GM04503 (cell line): ENCODE measurements at places on chromosomes 16 and 17.
A peak's percentile ranks its signal among the peaks of the same experiment; 100 is the strongest.

GRCh38 chr16:27600381-27600780, 50.4 kb downstream of the KATNIP start:
- DNase-seq, result no peak

- DNase-seq, result no peak
Measured at GRCh38 chr17:42289611-42290181, 1.4 kb downstream of the STAT5A start.

DNA sequence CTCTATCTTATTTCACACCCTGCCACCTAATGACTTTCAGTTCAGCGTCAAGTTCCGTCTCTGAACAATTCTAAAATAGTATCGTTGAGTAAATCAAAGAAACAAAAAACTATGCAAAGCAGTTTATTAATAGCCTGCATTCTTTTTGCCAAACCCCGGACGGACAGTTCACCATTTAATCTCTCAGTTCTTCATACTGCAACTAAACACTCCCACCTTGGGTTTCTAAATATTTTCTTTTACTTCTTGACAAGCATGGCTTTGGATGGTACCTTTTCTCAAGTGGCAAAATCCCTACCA, 1.2 kb downstream of the MYH11 start:
- DNase-seq, result no peak

GRCh38 chr17:14451729-14452191, 150.9 kb downstream of the HS3ST3B1 start:
- no peak for DNase-seq

GRCh38 chr17:45705123-45706009, 78.8 kb upstream of the CRHR1 start:
- DNase-seq, result no peak

- DNase-seq, result no peak
Measured at GRCh38 chr16:4056161-4057105, 59.8 kb downstream of the ADCY9 start.

DNA sequence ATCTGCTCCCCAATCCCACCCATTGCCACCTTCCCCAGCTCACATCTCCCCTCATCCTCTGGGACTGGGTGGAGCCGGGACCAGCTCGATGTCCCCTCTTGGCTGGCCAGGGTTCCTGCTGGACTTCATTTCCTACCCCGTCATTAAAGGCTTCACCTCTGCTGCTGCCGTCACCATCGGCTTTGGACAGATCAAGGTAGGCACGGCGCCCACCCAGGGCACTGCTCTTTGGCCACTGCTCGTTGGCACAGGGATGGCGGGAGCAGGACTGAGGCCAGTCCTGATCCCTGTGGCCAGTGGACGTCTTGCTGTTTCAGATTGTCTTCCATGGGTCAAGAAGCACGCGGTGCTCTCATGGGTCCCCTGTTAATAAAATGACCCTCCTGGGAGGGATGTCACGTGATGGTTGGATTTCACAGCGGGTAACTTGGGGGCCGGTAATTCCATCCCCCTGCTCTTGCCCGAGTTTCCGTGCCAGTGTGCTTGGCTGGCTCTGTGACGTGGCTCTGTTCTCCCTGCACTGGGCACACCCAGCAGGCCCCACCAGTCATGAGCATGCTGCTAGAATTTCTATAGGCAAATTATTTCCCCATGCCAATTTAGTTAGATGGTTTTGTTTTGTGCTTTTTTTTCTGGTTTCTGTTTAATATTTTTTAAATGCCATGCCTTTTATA, 3.1 kb downstream of the SLC26A11 start:
- no peak for DNase-seq

DNA sequence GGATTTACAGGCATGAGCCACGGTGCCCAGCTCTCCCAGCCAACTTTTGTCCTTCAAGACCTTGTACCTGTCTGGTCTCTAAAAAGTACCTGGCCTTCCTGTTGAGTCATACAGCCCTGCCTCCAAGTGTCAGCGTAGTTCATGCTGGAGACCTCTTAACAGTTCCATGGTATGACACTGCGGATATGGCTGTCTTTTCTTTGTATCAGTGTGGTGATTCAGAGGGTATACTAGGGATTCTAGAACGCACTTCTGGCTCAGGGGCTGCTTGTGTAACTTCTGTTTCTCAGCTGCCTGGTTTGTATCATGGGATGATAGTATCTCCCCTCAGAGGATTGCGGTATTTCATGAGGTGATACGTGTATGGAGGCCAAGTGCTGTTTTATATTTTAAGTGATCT, 2.0 kb upstream of the TMEM11 start:
- no peak for DNase-seq

DNA sequence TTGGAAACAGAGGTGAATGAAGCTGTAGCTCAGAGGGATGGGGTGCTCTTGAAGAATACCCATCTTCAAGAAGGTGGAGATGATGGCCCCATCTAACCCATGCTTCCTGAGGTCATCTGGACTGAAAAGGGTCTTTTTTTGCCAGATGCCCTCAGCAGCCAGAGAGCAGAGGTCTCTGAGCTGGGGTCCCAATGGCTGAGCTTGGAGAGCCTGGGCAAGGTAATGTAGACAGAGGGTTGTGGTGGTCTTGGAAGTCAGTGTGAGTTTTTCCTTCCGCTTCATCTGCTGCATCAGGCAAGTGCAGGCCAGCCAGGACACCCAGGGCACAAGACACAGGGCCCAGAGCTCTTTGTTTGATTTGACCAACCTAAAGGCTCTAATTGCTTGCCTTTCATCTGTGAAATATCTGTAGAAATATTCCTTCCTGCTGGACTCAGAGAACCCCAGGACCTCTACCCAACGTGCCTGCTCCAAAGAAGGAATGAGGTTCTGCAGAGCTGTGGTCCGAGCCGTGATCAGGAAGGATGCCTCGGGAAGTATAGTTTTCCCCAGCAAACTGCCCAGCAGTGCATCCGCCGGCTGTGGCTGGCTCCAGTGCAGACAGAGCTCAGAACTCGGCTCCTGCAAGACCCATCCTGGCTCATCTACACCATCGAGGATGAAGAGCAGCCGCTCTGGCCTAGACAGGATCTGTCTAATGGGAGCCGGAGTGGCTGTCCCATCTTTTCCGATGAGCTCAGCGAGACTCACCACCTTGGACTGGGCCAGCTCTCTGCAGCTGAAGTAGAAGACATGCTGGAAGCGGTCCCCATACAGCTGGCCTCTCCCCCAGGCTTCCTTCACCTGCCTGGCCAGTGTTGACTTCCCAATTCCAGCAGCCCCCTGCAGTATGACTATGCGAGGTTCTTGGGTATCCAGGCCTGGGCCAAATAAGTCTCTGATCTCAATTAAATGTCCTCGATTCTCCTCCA, 25.2 kb downstream of the NLRP1 start:
- DNase-seq, result no peak

- DNase-seq, result peak; percentile 42
Measured at GRCh38 chr16:14369734-14370598, 260.1 kb downstream of the PARN start.

- no peak for DNase-seq
Measured at GRCh38 chr16:66508248-66508913, 41.5 kb downstream of the TK2 start.

- DNase-seq, result no peak
Measured at GRCh38 chr17:49776551-49777300, 11.8 kb upstream of the KAT7 start.

GRCh38 chr16:15672514-15673167, 22.6 kb downstream of the NDE1 start:
- DNase-seq, result peak; percentile 97

GRCh38 chr17:33291248-33292200, 1.6 kb downstream of the ASIC2 start:
- no peak for DNase-seq

- no peak for DNase-seq
Measured at GRCh38 chr16:17632667-17633066, 161.9 kb upstream of the XYLT1 start.

DNA sequence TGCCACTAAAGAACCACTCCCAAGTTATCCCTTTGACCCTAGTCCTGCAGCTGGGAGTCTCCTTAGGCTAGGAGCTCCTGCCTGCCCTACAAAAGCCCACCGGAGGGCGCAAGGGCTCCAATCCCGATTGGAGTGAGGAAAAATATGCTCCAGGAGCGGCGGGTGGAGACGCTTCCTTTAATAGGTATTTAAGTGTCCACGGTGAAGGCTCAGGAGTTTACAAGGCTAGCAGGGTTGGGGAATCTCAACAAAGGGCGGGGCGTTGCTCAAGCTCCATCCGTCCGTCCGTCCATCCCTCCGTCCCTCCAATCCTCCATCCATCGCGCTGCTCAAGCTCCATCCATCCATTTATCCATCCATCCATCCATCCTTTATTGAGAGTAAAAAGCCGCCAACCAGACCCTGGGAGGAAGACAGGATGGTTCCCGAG, 556 bp upstream of the SPNS1 start:
- DNase-seq, result peak; percentile 25

DNA sequence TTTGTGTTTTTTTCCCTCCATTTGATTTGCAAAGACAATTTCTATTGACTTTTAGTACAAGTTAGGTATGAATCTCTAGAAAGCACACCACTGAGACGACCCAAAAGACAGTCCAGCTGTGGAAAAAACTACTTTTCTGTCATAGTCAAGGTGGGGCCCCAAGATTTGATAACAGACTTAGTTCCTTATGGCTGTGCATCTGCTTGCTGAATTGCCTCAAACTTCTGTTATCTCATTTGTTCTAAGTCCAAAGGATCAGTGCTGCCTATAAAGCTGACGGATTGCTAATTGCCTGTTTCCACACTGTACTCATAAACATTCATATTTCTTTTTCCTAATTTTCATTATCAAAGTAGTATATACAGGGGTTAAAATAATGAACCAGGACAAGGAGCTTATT, 180.8 kb downstream of the SPECC1 start:
- DNase-seq, result no peak

- DNase-seq, result no peak
Measured at GRCh38 chr17:70771804-70772386, 602.6 kb downstream of the KCNJ2 start.

DNA sequence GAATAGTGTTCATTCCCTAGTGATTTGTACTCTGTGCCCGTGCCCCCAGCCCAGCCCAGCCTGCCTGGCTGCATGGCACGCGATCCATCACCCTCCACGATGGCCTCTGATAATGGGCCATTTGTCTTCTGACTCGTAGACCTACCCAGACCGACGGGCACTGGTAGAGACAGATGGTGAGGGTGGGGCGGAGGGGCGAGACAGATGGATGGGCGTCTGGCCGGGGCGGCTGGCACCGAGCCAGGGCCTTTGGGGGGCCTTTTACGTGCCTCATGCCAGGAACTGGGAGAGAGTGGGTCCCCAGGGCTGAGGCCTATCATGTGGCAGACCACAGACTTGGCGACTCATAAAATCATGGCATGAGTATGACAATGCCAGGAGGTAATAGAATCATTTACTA, 25.4 kb downstream of the CRHR1 start:
- no peak for DNase-seq
